ENCODE measurements at places on chromosomes 6 and 20.

DNA sequence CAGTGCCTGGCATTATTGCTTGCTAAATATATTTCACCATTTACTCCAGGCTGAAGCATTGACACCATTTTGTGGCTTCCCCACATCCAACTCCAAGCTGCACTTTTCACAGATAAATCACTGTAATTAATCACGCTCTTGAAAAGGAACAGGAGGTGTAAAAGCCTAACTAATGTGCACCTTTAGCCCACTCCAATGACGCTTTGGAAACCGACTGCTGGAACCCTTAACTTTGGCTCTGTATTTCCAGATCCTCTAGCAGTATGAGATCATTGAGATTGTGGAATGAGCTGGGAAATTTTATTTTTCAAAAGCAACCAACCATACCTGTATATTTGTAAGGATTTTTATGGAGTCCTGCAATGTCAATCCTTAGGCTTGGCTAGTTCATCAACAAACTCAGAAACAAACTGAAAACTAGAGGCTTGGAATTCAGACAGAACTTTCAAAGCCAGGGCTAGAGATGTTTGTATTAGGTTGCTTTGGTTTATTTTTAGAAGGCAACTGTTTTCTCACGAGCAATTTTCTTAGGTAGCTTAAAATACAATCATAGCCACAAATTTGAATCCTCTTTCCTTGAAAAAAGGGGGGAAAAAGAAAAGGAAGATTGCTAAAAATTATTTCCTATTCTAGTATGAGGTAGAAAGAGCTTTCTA is 52.8 kb upstream of the UTRN start:
- DNase-seq: no peak

DNA sequence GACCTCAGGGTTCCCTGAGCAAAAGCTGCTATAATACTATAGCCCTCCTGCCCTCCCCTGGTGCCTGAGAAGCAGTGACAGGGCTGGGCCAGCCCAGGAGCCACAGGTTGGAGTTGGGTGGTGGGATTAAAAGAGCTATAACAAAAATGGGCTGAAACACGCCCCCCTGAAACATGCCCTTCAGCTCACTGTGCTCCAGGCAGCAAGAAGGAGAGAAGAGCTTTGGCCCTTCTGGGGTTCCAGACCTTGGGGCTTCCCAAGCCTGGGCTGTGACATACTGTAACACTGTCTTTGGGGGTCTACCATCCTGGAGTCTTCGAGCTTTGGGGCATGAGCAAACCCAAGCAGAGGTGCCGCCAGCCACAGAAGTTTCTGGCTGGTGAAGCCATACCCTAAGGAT is 129.2 kb downstream of the HTR1B start:
- no peak for DNase-seq

DNA sequence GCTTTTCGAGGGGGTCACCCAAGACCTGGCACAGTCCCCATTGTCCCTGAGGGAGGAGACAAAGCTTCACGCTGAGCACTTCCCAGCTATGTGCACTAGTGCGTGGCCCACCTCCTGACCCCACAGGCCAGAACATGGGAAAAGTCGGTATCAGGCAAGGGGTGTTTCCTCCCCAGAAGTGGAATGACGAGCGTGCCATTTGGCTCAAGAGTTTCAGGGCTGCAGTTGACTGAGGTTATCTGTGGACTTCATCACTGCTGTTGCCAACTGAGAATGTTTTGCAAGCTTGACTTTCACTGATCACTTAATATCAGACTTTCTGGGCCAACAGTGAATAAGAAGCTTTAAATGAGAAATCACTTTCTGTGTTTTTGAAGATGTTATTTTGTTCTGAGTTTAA is 137.0 kb upstream of the AFDN start:
- DNase-seq: no peak

GRCh38 chr6:155384321-155384952 is 70.2 kb upstream of the TFB1M start:
- DNase-seq: no peak

DNA sequence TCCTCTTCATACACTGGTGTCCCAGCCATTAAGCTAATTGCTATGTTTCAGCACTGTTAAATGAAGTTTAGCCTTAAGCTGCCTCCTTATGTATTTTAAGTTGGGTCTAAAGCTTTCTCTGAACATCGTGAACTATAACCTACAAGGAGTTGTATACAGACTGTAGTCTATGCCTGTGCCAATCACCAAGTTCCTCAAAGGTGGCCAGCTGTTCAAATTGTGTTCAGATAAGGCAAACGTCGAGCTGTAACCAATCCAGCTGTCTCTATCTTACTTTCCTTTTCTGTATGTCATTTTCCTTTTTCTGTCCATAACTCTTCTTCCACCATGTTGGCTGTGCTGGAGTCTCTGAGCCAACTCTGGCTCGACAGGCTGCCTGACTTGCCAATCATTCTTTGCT is 199.6 kb downstream of the OGFRL1 start:
- DNase-seq: no peak

DNA sequence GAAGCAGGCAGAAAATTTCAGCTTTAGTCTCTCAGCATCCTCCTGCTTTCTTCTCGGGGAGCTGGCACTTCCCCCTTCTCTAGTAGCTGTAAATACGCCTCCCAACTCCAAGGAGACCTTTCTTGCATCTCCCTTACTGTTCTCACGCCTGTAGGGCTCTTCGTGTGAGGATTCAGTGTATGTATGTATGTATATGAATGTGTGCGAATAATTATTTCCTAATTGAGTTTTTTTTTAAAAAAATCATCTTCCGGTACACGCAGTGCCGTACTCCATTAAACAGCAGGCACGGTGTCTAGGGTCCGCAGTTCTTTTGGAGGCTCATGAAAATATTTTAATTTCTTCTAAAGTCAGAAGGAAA is 85.4 kb downstream of the HFE start:
- DNase-seq: peak; percentile 74

- DNase-seq: no peak
These were observed 130.0 kb downstream of the CDH26 start for GRCh38 chr20:60088236-60088635.

GRCh38 chr20:62557999-62558408 is 82.2 kb upstream of the GATA5 start:
- no peak for DNase-seq

- no peak for DNase-seq
These were observed 61.9 kb downstream of the KCNQ5 start for GRCh38 chr6:72683797-72684196.

GRCh38 chr6:125300992-125301434 is 754 bp downstream of the HDDC2 start:
- DNase-seq: no peak

- DNase-seq: peak; percentile 32
These were observed 32.2 kb downstream of the E2F3 start for GRCh38 chr6:20433929-20434328.

GRCh38 chr6:3956054-3956453 is 106.9 kb downstream of the FAM50B start:
- DNase-seq: no peak

- no peak for DNase-seq
These were observed 336.2 kb downstream of the ZFAND3 start for GRCh38 chr6:38155621-38156204.

DNA sequence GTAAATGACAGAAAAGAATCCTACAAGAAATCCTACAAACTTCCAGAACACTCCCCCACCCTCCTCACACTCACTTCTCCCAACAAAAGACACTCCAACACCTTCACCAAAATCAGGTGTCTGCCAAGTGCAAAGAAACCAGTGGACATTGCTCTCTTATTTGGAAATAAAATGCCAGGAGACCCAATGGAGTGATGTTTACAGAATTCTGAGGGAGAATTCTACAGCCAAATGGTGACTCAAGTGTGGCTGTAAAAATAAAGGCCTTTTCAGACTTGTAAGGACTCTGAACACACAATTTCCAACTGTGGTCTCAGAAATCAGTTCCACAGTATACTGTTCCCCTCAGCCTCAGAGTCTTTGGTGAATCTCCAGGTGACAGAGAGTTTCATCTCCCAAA is 109.6 kb upstream of the CARMIL1 start:
- DNase-seq: no peak

DNA sequence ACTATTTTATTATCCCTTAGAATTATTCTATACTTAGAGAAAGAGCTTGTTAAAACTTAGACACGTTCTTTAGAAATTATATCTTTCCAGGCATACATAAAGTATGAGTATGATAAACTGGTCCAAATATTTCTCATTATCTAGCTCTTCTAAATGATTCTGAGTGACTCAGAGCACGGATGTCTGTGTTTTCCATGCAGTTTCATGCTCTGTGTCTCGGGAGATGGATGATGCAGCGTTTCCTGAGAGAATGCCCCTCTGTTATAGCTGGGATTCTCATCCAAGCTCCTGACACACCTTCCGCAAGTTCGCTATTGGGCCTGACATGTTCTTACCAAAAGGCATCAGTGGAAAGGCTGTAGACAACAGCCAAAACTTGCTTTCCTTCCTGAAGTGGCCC is 19.3 kb downstream of the SIRT5 start:
- no peak for DNase-seq

DNA sequence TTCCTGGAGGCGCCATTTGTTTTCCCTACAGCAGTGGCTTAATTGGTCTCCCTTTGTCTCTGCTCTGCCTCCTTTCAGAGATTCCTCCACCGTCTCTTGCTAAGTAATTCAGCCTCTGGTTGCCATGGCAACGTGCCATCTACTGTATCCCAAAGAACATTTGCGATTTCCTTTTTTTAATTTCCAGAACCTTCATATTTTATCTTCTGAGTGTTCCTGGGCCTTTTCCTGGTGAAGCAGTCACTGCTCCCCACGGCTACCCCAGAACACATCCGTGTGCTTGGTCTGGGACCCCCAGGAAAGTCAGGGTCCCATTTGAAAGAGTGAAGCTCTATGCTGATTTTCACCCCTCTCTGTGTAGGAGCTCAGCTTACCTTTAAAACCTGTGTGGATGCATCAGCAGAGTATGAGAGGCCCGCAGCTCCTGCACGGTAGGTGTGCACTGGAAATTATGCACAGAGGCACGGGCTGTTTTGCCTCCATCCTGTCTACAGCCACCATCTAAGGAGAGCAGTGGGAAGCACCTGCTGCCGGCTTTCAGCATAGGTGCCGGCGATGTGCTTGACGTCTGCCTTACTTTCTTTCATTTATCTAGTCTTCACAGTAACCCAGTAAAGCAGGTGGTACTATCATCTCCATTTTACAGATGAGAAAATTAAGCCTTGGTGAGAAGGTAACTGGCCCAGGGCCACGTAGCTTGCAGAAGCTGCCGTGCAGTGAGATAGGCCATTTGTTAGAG is 122.8 kb downstream of the SYCP2 start:
- DNase-seq: no peak

DNA sequence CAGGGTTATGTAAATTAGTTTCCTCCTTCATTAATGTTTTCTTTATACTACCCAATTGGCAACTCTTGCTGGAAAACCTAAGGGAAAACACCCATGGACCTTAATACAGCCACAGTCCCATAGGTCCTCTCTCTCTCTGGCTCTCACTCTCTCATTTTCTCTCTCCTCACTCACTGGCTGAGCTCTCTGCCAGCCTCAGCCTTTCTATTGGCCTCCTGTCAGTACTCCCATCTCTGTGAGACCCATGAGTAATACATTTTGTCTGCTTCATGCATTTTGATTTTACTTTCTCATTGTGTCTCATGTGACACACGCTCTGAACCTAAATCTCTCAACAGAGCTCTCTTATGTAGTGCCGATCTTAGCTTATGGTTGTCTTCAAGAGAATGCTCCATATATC is 907.5 kb downstream of the C6orf118 start:
- no peak for DNase-seq

- DNase-seq: no peak
These were observed 48.9 kb downstream of the PRDM1 start for GRCh38 chr6:106134906-106135634.

DNA sequence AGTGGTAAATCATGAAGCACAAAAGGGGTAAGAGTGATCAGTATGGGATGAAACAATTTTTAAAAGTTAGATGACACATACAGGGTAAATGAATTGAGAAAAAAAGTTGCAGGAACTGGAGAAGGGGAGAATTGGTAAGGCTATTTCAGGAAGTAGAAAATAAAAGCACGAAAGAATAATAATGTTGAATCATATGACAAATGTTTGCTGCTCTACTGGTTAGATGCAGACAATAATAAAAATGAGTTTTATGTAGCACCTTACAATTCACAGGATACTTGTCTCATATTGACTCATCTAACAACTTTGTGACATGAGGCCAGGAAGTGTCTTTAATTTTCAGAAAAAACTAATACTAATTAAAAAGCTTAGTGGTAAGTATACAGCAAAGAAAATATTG is 566.5 kb upstream of the MARCKS start:
- no peak for DNase-seq

- no peak for DNase-seq
These were observed 9.5 kb downstream of the CBFA2T2 start for GRCh38 chr20:33499355-33499754.

DNA sequence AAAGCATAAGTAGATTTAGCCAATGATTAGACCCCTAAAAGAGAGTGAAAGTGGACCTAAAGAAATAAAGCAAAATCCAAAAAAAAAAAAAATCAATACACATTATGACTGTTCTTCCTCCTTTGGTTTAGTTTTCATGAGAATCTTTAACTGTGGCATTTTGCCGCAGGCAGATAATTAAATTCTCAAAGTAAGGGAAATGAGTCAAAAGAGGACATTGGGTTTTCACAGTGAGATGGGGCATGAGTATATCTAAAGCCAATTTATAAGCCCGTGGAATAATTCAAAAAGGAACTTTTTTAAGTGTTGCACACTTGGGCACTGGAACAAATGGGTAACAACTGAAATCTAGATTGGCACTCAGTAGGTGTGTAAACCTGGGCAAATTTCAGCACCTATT is 230.3 kb downstream of the PKHD1 start:
- no peak for DNase-seq

- DNase-seq: no peak
These were observed 37.1 kb downstream of the QRSL1 start for GRCh38 chr6:106666282-106667021.

- DNase-seq: no peak
These were observed 1.1 kb upstream of the HLA-C start for GRCh38 chr6:31272836-31273626.

DNA sequence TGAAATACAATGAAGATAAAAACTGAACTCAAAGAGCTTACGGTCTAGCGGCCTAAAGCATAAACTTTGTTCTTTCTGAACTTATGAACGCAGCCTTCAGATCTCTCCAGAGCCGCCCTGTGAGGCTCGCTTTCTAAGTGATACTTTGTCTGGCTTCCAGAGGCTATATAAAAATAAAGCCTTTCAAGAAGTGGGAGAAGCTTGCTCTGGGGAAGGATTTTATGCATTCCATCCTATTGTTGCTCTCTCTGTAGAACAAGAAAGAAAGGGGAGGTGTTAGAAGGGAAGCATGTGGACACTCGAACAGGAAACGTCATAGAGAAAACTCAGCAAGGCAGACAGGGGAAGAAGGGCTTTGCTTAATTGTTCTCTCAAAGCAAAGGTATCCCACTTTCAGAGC is 77.0 kb downstream of the TBX18 start:
- DNase-seq: no peak

DNA sequence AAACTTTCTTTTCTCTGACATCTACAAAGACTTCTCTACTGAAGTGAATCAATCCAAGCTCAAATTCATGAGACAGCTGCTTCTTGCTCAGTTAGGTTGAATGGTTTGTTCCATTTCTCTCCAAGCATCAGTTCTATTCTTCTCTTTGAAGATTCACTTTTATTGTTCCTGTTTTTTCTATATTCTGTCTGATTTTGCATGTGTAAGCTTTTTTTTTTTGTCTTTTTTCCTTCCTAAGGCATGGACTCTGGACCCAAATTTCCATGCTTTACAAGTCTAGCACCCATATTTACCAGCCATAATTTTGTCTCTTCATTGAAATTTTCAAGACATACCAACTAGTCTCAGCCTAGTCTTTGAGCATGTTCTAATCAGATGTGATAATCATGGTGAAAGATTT is 25.9 kb upstream of the STXBP5 start:
- no peak for DNase-seq
